ENCODE measurements at places on chromosomes 5 and 9.
A peak's percentile ranks its signal among the peaks of the same experiment; 100 is the strongest.

GRCh38 chr5:142013734-142014521 lies 1.1 kb upstream of the GNPDA1 start:
- no peak for DNase-seq

DNA sequence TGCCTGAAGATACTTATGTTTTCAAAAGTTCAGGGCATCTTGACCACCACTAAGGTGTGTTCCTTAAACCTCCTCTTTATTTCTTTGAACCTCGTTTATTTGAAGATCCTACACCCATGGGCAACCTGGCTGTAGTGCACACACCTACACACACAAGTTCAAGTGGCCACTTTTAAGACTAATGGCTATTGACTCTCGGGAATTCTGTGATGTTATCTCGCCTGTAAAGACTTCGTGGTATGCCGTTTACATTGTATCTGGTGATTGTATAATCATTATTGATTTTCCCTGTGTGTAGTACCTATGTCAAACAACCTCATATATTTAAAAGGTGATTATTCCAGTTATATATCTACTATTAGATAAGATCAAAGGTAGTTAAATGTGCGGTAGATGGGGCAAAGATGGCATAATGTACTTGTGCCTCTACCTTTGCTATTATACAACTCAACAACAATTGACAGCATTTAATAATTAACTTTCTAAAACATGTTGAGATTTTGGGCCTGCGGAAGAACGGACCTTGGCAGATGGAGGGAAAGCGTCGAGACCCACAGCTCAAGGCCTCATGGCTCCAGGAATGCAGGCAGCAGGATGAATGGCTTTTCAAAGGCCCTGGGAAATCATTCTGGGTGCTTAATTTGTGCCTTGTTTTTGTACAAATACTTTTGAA lies 51.4 kb upstream of the IRX2 start:
- DNase-seq: no peak

GRCh38 chr5:72908664-72909063 lies 47.2 kb upstream of the FCHO2 start:
- DNase-seq: no peak

DNA sequence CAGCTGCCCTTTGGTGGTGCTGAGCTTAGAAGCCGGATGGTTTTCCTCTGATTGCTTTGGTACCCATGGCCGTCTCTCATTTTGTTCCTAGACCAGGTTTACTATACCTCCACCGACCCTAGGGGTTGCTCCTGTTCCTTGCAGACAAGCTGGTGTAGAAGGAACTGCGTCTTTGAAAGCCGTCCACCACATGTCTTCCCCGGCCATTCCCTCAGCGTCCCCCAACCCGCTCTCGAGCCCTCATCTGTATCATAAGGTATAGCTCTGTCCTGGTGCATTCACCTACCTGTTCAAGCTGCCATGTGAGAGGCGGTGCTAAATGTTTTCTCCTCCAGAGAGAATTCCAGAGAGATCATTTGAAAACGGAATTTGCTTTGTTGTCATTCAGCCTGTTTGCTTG lies 39.5 kb downstream of the TENT4A start:
- DNase-seq: no peak

DNA sequence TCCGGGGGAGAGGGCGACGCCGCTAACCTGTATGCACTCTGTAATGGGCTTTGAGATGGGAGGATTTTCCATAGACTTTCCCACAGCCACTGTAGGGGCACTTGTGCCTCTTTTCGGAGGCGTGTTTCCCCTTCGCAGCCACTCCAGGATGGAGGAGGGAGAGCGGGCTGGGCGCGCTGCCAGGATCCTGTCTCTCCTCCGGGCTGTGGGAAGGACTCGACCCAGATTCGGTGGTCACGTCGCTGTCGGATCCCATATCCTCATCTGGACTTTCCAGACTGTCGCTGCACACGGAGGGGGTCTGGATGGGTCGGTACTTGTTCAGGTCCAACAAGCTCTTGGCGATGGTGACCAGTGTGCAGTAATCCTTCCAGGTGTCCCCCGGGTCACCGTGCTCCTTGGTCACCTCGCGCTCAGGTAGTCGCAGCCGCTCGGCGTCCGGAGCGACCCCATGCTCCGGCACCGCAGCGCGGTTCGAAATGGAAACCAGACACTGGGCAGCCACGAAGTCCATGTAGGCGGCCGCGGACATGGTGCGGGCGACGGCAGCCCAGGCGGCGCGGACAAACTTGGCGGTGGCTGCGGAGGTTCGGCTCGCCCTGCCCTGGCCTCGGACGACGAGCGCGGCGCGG lies 1.5 kb downstream of the KLF9 start:
- peak; percentile 36 for DNase-seq

DNA sequence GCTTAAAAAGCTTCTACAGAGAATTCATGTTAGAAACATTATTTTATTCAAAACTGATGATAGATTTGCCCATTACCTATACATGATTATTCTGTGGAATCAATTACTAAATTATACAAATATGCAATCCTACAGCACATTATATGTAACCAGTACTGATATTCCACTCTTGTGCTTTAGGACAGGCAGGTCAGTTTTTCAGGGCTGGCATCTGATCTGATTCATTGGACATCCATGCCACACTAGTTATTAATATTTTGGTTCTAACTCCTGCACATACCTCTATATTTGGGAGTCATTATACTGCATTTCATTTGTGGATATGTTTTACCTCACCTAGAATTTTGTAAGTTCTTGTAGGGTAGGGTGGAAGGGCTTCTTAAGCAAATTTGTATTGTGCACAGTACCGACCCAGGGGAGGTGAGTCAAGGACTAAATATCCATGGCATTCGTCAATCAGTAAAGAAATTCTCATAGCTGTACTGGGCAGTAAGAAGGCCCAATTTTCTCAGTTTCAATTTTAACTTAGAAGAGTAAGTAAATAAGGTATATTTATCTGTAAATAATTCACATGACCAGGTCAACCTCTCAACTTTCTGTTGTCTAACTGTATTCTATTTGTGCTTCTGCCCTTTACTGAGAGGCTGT lies 33.5 kb downstream of the ELOVL7 start:
- DNase-seq: no peak

DNA sequence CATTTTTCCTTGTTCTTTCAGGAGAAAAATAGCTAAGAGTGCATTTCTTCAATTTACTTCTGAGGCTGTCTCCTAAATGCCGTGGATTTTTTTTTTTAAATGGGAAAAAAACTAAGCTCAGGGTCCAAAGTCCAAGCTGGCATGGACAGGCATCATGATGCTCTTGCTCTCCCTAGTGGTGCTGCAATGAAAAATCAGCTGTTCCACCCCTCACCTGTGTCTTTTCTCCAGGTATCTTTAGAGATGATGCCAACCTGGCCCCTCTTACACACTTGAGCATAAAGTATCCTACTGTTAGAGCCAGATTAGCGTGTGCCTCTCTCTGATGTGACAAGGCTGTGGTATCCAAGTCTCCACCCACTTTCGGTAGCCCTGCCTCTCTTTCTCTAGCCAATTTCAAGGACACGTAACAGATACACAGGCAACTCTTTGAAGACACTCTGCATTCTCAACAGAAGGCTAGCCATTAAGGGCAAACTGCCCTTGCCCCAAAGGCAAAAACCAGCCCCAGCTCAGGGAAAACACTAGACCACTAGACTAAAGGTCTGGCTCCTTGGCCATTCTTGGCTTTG lies 208.8 kb downstream of the SAXO1 start:
- no peak for DNase-seq

GRCh38 chr5:435961-436640 lies 6.9 kb upstream of the EXOC3 start:
- no peak for DNase-seq

- DNase-seq: no peak
These were observed 114.9 kb upstream of the SLCO6A1 start for GRCh38 chr5:102613661-102614060.

DNA sequence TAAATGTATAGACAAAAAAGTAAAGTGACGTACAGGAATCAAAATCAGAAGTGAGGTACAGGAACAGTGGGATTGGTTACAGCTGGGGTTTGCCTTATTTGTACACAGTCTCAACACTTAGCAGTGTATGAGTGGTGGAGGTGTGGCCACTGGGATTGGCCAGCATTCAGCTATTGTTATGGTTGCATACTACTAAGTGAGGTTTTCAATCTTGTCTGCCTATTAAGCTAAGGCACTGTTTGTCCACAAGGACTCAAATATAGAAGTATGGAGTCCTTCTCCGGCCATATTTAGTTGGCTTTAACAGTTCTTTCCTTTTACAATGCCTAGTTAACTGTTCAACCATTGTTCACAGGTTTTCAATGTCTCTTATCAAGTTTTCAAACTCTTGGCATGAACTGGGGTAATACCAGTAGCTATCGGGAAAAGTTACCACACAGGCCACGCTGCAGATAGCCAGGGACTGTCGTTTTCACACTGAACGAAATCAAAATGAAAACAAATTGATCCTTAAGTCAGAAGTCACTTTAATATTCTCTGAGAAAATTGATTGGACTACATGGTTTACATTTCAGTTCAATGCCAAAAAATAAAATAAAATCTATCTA lies 176.0 kb upstream of the FREM1 start:
- no peak for DNase-seq

GRCh38 chr5:139566611-139567010 lies 5.5 kb downstream of the UBE2D2 start:
- no peak for DNase-seq

DNA sequence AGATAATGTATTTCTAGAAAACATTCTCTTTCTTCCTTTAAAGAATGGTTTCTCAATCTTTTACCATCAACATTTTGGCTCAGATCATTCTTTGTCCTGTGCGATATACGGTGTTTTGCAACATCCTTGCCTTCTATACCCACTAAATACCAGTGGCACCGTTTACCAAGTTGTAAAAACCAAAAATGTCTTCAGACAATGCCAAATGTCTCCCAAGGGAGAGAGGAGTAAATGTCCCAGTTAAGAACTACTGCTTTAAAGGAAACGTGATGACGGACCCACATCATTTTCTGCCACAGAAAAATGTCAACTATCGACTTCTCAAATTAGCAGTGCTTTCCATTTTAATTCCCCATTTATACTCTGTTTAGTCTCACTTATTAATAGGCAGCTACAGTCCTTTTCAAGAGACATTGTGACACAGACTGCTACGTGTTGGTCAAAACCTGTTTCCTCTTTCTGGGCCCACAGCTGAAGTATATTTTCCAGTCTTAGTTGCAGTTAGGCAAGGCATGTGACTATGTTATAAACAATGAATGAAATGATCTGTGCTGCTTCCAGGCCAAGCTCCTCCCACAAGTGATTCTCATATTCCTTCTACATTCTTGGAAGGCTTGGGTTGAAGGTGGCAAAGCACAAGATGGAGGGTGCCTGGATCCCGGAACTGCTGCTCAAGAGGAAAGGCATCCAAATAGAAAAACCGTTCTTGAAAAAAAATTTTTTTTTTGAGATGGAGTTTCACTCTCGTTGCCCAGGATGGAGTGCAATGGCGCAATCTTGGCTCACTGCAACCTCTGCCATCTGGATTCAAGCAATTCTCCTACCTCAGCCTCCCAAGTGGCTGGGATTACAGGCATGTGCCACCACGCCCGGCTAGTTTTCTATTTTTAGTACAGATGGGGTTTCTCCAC lies 8.8 kb downstream of the PRXL2C start:
- peak; percentile 10 for DNase-seq

GRCh38 chr5:81779125-81779915 lies 28.4 kb upstream of the SSBP2 start:
- DNase-seq: peak; percentile 45
